ENCODE measurements at places on chromosomes 3 and 15. TPM values are rescaled to one million over a fixed set of nuclear protein-coding genes. Genes with fewer than 3 reads are reported as not detected.

GRCh38 chr3:116029266-116029665 lies 406.0 kb downstream of the GAP43 start:
- no peak for DNase-seq

DNA sequence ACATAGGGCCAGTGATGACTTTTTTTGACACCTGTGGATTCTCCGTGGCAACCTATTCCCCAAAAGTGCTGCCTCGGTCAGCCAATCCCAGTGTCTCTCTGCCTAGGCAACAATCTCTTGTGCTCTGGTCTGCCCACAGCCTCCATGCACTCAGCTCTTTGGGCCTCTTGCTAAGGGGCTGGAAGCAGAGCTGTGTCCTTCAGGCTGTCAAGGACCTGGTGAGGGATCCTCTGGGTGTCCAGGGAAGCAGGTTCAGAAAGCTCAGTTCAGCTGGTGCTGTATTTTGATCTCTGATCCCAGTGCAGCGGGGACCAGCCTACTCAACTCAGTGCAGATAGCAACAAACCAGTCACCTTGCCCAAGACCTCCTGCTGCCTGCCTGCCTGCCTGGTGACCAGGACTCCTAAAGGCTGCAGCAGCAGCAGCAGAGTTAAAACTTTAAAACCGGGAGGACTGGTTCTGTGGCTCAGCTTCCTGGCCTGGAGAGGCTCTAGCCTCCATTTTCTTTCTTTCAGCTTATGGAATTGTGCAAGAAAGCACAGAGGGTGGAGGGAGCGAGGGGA lies 6.2 kb downstream of the PAK6 start:
- no peak for DNase-seq

GRCh38 chr3:188979248-188979647 lies 192.5 kb upstream of the TPRG1 start:
- no peak for DNase-seq

GRCh38 chr3:39147711-39148434 lies 5.5 kb downstream of the CSRNP1 start:
- DNase-seq: no peak

DNA sequence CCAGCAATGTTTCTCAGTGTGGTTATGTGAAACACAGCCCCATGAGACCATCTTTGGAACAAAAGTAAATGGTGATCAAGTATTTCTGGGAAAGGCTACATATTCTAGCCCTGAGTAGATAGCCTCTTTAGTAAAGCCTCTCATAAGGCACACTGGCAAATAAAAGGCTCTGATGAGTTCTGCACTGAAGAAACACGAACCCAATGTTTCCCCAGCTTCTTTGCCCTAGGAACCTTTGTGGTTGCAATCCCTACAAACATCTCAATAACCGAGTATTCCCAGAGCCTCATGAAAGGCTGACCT lies 41.8 kb downstream of the RAB6B start:
- DNase-seq: no peak

- no peak for DNase-seq
These were observed 88.3 kb upstream of the CLSTN2 start for GRCh38 chr3:139846729-139847128.

GRCh38 chr15:78047761-78048627 lies 29.5 kb downstream of the TBC1D2B start:
- DNase-seq: no peak

DNA sequence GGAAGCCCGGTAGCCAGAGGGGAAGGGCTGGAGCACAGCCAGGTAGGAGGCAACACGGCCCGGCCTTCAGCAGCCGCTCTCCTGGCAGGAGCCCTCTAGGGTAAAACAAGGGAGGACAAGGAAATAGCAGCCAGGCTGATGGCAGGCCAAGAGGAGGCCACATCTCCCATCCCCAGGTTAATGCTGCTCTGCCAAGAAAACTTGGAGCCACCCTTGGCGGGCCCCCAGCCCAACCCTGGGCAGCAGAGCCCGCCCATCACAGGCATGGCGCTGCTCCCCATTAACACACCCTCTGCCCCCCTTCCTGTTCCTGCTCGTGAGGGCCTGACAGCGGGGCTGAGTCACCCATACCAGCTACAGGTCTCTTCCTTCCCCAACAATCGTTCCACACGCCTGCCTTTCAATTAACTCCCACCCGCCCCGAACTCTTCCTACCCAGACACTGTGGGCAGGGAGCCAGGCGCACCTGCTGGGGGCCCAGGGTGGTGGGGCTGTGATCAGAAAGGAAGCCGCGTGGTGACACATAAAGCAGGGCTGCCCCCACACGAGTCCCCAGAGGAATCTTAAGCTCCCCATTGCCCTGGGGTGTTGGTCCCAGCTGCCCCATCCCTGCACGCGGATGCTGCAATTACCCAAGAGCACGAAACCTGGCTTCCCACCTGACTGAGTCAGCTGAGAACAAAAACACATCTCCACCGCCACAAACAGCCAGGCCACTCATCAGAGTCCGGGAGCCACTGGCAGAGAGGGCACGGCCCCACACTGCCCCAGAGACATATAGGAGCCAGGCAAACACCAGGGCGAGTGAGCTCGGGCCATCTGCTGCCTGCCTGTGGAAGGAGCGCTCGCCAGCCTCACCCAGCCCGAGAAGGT lies at the start of gene C15orf62:
C15orf62 (plus strand) TSS at position 707 of the 873 bp plus-strand sequence. CDS start 516 bp downstream, outside the sequence.
- DNase-seq: no peak

DNA sequence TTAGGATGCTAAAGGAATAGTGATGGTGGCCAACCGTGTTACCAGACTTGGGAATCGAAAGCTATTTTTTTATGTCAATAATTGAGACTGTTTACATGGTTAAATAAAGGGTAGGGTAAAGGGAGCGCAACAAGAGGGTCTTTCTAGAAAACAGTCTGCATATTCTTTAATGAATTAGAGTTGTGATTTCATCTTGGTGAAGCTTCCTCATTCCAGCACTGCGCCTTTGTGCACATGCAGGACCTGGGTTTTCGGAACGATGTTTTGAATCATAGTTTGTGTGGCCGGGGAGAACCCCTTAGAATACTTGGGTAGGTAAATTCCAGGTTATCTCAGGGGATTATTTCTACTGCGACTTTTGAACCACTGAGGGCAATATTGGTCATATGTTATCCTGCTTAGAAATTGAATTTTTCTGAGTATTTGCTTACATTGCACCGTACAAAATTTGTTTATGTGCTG lies 1.3 kb downstream of the PIK3CA start:
- no peak for DNase-seq

- no peak for DNase-seq
These were observed 8.3 kb downstream of the STARD5 start for GRCh38 chr15:81315452-81316175.

- no peak for DNase-seq
These were observed 74.6 kb upstream of the ADPGK start for GRCh38 chr15:72858205-72858604.

DNA sequence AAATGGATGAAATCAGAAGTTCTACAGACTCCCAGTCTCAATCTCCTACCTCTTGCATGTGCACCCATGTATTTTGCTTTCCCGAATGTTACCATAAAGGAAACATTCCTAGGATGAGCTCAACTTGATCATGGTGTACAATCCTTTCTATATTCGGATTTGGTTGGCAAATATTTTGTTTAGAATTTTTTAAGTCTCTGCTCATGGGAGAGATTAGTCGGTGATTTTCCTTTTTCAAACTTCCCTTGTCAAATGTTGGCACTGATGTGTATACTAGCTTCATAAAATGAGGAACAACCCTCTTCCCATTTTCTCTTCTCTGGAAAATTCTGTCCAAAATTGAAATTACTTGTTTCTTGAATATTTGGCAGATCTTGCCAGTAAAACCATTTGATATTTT lies 317.6 kb upstream of the RASGRP1 start:
- DNase-seq: no peak

DNA sequence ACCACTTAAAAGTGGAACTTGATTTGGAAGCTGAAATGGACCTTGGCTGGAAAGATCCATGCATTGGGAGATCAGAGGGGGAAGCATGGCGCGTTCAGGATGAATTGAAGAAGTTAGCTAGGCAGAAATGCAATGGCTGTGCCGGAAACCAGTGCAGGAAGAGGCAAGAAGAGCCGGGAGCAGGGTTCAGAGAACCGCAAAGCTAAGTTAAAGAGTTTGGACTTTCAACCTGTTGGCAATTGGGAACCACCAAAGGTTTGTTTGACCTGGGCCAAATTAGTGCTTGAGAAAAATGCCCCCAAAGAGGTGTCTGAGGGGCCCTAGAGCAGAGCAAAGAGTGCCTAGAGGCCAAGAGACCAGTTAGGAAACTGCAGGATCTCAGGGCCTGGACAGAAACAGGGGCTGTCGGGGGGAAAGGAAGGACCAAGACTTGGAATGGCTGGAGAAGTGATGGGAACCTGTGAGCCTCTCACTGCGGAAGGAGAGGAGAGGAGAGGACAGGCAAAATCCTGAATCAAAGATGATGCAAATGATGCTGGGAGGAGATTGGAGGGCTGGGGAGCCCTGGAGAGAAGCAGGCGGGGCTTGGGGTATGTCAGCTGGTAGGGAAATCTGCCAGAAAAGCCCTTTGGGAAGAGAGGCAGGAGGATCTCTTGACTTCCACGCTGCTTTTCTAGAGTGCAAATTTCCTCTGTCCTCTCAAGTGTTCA lies 49.3 kb downstream of the FAM174B start:
- DNase-seq: no peak

GRCh38 chr3:180116658-180117057 lies 79.9 kb upstream of the PEX5L start:
- no peak for DNase-seq

- DNase-seq: no peak
These were observed 22.8 kb upstream of the ELP6 start for GRCh38 chr3:47536221-47536891.

DNA sequence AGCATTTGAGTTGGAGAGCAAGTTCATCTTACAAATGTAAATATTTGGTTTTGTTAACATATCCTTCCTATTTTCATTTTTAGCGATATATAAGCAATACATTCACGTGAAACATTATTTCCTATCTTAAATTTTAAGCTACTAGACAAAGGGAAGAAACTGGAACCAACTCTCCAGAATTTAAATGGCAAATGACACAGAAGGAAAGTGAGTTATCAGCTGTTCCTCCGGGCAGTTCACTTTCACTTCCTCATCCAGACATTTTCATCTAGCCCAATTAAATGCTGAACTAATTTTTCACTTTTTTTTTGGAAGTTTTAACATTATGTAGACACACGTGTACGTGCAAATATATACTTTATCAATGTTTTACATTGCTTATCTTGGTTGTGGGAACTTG lies 58.7 kb downstream of the MORC1 start:
- DNase-seq: no peak

DNA sequence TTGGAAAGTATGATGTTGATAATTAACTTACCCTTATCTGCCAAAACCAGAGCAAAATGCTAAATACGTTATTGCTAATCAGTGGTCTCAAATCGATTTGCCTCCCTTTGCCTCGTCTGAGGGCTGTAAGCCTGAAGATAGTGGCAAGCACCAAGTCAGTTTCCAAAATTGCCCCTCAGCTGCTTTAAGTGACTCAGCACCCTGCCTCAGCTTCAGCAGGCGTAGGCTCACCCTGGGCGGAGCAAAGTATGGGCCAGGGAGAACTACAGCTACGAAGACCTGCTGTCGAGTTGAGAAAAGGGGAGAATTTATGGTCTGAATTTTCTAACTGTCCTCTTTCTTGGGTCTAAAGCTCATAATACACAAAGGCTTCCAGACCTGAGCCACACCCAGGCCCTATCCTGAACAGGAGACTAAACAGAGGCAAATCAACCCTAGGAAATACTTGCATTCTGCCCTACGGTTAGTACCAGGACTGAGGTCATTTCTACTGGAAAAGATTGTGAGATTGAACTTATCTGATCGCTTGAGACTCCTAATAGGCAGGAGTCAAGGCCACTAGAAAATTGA lies 59.7 kb downstream of the DCUN1D1 start:
- no peak for DNase-seq

GRCh38 chr3:2741516-2741915 lies 368.7 kb downstream of the IL5RA start:
- DNase-seq: no peak

GRCh38 chr15:25250011-25250596 lies 188.7 kb downstream of the UBE3A start:
- peak; percentile 8 for DNase-seq

DNA sequence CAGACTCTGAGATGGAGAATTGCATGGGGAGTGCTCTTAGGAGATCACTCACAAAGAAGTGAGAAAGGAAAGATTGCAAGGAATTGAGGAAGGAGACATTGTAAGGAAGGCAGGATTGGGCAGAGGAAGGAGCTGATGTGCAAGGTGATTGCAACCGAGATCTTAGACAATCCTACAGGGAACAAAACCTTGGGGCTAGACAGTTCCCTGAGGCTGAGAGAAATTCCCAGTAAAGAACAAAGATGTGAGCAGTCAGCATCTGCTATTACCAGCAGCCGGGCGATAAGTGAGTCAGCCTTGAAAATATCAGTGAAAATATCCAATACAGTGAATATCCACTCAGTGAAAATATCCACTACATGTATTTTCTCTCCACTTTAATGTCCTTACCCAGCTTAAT lies 143.6 kb upstream of the TBC1D5 start:
- no peak for DNase-seq

GRCh38 chr15:67105065-67105951 lies 39.9 kb downstream of the SMAD3 start:
- DNase-seq: no peak

- DNase-seq: no peak
These were observed 88.8 kb downstream of the IGF1R start for GRCh38 chr15:98737159-98737558.

GRCh38 chr15:33545866-33546265 lies 235.1 kb downstream of the RYR3 start:
- no peak for DNase-seq

DNA sequence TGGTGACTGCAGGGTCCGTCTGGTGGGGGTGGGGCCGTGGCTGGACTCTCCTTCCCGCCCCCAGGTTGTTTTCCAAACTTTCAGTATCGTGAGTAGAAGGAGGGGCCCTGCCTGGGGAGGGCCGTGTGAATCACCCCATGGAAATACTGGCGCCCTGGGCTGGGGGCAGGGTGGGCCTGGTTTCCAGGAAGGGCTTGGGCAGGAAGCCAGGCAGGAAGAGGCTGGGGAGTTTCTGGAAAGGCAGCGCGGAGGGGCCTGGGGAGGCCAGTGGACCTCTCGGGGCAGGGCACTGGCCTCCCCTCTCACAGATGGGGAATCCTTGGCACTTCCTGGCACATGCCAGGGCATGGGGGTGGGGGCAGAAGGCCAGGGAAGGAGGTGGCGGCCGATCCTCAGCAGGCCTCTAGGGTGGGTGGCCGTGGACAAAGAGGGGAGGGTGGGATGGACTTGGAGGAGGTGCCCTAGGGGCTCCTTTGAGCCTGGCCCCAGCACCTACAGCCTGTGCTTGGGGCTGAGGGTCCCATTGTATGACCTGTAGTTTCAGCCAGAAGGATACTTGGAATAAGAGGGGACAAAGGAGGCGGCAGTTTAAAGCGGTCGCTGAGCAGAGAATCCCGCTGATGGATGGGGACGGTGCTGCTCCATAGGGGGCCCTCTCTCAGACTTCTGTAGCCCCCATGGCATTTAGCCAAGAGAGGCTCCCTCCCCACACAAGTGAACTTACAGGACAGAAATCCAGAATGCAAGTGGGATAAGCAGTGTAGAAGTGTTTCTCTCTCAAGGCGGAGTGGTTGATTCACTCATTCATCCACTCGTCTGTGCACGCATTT lies 56.5 kb upstream of the GATA2 start:
- DNase-seq: peak; percentile 73

The ST3GAL6 gene
- 27.0 TPM for total RNA-seq

The BSN gene
- 0.30 TPM for total RNA-seq

The GPR171 gene
- 0.15 TPM for total RNA-seq

The HRG gene
- not detected for total RNA-seq

The ACSBG1 gene
- 0.05 TPM for total RNA-seq

The COL8A1 gene
- total RNA-seq: 12.0 TPM

The APEH gene
- total RNA-seq: 113 TPM

The SAMMSON gene
- not detected for total RNA-seq

The RTP1 gene
- not detected for total RNA-seq

The IL12A gene
- total RNA-seq: 0.32 TPM

The DAZL gene
- not detected for total RNA-seq
